K562 (cell line): ENCODE measurements at places on chromosomes 4 and X.

DNA sequence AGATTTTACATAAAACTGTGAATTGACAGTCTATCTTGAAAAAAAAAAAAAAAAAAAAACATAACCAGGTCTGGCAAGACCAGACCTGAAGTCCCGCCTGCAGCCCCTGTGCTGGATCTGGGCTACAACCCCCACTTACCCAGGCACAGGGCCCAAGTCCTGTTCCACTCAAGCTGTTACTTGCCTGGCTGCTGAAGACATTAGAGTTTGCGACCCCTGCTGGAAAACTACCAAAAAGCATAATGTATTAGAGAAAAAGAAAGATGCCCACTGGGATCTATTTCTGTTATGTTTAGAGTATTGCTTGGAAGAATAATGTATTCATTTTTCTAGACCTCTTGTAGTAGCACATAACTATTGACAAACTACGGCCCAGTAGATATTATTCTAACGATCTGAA is 4.7 kb downstream of the HS3ST1 start:
- DNase-seq = peak; percentile 16

DNA sequence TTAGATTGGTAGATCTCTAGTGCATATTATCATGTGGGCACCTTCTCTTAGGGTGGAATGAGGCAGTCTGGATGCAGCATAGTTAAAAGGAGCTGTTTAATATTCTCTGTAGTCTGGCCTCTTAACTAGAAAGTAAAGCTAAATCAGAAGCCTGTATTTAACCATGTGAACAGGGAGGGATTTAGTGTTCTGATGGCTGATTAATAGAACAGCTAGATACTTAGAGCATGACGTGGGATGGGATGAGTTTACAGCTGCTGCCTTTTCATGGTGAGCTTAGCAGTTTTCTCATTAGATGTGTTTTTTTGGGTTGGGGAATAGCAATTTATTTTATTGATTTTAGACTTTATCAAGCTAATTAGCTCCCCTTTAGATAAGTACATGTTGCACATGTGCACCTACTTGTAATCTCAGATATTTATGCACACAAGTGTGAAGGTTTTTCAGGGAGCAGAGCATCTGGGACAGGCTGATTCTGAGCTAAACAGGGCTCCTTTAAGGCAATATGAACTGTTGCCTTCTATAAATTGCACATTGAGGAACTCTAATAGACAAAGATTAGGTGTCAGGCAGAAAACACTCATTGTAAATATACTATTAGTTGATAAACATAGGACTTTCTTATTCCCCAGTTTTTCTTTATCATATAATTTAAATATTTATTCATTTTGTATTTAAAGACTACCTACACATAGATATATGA is 34.1 kb downstream of the YIPF6 start:
- DNase-seq = no peak

GRCh38 chr4:183906739-183907651 is 1.9 kb downstream of the STOX2 start:
- DNase-seq = no peak

DNA sequence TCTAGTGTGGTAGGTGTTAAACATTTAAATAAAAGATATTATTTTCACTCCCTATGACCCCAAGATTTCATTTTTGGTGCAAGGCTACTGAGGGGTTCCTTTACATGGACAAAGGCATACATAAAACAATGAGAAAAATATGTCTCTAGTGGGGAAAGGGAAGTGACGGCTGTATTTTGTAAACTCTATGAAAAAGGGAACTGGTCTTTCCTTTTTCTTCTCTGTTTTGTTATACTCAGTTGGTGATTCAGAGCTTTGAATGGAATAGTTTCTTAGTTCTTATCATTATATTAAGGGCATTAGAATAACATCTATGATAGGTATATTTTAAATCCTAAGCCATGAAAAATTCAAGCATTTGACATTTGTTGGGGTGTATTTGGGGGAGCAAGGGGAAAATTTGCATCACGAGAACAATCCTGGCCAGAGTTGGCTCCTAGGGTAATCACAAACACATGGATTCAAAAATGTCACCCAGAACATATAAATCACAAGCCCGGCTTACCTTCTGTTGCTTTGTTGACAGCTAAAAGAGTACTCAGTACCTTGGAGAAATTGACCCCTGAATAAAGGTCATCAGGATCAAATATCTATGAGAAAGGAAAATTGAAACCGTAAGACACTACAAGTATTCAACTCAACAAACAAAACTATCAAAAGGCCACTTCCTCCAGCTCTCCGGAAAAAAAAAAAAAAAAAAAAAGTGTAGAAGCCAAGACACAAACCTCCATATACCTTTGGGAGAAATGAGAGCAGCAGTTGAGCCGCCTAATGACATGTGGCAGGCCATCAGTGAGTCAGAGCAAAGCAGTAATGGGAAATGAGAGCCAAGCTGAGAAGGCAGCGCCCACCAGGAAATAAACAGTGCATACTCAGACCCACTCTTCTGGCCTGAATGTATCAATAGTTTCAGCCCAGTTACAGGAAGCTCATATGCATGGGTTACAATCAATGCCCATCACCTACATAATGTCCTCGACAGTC is 33.4 kb downstream of the ARHGEF6 start:
- DNase-seq = no peak

DNA sequence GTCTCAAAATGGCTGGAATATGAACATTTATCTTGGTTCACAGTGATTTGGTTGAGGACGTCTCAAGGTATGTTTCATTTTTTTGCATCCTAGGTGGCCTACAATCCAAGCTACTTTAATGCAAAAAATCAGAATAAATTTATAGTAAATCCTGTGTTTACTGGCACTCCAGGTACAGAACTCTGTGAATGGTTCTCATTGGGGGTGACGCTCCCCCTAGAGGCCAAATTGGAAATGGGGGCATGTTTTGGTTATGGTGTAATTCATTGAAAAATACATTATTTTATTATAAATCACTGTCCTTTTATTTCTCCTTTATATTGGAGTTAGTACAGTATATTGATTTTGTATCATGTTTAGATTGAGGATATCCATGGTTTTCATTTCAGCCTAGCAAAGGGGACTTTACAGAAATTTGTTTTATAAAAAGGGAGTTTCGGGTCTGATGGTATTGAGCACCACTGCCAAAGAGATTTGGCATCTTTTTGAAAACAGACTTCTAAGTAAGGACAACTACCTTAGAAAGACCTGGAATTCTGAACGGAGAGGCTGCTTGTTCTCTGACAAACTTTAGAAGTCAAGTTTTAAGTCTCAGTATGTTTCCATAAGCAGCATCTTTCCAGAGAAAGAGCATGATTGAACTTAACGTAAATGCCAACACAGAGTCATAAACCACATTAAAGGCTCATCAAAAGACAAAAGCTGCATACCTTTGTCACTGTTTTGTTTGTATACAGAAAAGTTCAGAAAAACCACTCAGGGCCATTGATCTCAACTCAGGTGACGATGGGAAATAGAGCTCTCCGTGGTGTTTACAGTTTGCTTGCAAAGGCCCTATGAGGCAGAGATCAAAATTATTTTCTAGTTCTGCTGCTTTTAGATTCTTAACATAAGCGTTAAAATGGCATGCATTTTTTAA is 19.4 kb downstream of the MTM1 start:
- DNase-seq = peak; percentile 34
